Fibroblast of skin of right biceps (primary cell): ENCODE measurements at places on chromosomes 13 and 19.

DNA sequence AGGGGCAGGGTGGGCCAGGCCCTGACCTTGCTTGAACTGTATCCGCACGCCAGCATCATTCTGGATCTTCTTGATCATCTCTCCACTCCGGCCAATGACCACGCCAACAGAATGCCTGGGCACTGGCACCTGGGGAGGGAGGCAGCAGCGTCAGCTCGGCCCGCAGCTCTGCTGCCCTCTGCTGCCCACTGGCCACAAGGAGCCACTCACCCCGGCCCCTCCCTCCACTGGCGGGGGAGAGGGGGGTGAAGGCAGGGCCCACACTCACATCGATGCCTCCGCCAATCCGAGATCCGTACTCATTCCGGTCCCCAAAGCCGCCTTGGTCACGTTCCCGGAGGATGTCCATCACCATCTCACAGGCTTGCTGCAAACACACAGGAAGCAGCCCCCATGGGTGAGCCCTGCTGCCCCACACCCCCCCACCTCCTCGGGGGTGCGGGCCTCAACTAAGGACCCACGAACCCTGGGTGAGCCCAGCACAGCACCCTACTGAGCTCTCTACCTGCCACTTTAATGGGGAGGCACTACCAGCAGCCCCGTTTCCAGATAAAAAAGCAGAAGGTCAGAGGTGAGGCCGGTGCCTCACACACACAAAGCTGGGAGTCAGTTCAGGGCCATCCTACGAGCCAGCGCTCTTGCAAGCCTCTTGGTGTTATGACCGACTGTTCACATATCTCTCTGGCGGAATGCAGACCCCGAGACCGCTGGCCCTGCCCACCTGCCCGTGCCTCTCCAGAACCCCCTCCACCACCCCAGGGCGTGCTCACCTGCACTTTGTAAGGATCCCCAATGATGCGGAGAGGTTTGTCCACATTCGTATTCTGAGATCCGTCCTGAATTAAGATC is 6.7 kb downstream of the KHSRP start:
- no peak for DNase-seq

GRCh38 chr13:21541271-21541670 is 62.7 kb downstream of the MICU2 start:
- DNase-seq = no peak

DNA sequence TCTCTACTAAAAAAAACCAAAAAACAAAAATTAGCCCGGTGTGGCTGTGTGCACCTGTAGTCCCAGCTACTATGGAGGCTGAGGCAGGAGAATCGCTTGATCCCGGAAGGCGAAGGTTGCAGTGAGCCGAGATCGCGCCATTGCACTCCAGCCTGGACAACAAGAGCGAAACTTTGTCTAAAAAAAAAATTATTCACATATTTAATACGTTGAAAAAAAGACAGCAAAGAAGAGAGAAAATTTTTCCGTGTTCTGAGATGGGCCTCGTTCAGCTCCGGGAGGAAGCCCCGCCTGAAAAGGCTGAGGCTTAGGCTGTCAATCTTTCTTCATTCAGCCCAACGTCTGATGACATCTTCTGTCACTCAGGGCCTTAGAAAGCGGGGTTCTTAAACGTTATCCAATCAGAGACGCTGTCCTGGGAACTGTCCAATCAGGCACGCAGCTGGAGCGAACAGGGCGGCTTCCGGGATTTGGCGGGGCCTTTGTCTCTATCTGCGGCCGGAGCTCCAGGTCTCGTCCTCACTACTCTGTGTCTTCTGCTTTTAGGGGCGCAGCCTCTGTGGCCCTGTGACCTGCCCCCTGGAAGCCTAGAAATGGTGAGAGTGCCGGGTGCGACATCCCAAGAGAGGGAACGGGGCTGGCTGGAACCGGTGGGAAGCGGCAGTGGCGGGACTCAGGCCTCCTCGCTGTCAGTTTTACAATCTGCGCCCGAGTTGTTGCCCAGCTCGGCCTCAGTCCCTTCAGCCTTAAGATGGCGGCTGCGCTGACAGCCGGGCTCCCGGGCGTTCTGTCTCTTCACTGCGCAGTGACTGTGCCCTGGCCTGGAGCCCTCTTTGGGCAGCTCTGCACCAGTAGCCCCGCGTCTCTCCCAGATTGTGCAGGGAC is at the start of gene ZNF726:
TSS of gene ZNF726 (plus strand) at position 485 of the 885 bp plus-strand sequence. CDS start at position 594, 109 bp downstream.
- peak; percentile 96 for DNase-seq

DNA sequence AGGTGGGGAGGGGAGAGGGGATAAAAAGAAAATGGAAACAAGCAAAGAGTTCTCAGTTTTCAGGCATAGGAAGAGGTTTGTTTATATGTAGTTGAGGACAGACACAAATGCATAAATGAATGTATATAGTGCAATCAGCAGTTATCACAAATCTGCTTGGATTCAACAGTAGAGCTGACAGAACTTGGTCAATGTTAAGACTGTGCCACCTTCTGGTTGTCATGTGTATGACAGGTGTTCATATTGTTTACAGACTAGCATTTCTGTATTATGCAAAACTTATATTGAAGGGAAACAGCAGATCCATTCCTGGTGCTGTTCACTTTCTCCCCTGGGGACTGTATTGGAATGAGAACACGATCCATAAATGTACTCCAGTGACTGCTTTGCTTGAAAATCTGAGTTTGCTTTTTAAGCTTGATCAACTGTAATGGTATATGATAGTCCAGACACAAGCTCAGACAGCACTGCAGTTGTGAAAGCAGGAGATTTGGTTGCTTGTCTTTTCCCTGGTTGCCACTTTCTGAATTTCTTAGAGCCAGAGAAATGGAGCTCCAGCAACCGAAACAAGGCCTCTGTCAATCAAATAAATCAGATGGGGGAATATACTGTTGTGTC is 319.5 kb upstream of the OBI1 start:
- peak; percentile 42 for DNase-seq

- no peak for DNase-seq
Measured at GRCh38 chr13:36795463-36795862, 23.6 kb upstream of the RFXAP start.

DNA sequence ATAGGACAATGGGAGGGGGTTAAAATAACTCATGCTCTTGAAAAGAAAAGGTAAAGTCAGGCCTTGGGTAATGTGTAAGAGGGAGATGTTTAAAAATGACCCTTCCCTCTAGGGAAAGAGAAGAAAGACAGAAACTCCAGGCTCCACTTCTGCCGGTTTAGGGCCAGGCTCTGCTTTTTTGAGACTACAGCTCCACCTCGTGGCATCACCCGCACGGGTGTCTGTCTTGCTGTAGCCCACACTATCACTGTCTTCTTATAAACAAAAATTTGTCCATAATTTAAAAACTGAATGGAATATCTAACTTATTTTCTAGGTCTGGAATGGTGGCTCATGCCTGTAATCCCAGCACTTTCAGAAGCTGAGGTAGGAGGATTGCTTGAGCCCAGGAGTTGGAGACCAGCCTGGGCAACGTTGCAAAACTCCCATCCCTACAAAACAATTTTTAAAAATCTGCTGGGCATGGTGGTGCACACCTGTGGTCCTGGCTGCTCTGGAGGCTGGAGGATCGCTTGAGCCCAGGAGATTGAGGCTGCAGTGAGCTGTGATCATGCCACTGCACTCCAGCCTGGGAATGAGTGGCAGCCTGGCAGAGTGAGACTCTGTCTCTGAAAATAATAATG is 65.1 kb upstream of the GTF3A start:
- peak; percentile 46 for DNase-seq

DNA sequence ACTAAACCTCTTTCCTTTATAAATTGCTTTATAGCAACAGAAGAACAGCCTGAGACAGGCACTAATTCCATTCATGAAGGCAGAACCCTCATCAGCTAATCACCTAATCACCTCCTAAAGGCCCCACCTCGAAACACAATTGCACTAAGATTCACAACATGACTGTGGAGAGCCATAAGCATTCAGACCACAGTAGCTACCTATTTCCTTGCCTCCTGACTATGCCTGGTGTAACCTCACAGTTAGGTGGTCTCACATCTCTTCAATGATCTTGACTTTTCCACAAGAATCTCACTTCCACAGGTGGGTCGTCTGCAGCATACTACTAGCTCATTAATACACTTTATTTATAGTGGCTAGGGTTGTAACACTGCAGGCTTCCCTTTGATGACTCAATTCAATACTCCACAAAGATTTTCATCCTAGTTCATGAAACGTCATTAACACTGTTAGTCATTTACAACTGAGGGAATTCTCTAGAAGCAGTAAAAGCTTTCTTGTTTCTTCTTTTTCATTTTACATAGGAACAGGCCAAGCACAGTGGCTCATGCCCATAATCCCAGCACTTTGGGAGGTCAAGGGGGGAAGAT is 27.1 kb downstream of the STK24 start:
- DNase-seq = no peak

DNA sequence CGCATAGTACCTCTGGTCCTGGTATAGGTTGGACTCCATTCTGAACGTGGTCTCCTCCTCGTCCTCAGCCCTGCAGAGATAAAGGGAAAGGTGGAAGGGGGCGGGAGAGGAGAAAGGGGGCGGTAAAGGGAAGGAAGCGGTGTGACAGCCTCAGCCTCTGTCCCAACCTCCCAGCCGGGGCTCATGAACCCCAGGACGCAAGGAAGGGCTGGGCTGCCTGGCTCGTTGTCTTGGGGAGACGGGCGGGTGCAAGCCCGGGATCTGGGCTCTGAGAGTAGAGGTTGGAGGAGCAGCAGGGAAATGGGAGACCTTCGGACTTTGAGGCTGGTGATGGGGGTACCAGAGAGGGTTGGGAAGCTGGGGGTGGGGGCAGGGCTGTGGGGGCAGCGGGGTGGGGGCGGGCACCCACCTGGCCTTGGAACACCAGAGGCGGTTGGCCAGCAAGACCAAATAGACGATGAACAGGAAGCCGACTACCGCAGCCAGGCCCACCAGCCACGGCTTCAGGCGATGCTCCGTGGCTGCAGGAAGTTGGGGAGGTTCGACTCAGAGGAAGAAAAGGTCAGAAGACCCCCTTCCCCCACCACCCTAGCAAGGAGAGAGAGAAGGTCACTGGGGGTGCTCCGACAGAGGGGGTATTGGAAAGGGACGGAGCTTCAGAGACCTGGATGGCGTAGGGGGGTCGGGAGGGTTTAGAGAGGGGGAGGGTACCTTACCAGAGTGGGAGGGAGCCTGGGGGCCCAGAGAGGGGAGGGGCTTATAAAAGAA is 1.7 kb downstream of the SMIM24 start:
- DNase-seq = no peak

- DNase-seq = peak; percentile 49
Measured at GRCh38 chr19:15379999-15380647, 536 bp upstream of the AKAP8 start.

DNA sequence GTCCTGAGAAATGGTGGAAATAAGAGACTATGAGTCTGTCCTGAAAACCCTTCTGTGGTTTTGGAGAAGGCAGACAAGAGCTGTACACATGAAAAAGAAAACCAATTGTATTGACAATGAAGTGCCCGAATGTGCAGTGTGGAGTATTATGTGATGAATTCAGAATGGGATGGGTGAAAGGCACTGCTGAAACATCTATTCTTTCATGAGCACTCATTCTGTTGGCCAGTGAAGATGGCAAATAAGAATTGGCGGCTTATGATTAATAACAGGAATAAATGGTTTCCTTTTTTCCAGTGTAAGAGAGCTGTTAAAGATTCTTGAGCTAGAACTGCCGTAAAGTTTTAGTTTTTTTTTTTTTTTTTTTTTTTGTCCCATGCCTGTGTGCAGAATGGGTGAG is 5.7 kb downstream of the POLR1D start:
- DNase-seq = no peak
